Stimulated activated CD8-positive, alpha-beta memory T cell treated with anti-CD3 and anti-CD28 coated beads, Interleukin-12 subunit alpha, Interleukin-12 subunit beta, amount 100 ng/mL, for 4 hours (primary cell): ENCODE measurements at places on chromosomes 6 and 20.

- DNase-seq: no peak
Observed at GRCh38 chr20:64001607-64002011, 20.7 kb downstream of the PRPF6 start.

DNA sequence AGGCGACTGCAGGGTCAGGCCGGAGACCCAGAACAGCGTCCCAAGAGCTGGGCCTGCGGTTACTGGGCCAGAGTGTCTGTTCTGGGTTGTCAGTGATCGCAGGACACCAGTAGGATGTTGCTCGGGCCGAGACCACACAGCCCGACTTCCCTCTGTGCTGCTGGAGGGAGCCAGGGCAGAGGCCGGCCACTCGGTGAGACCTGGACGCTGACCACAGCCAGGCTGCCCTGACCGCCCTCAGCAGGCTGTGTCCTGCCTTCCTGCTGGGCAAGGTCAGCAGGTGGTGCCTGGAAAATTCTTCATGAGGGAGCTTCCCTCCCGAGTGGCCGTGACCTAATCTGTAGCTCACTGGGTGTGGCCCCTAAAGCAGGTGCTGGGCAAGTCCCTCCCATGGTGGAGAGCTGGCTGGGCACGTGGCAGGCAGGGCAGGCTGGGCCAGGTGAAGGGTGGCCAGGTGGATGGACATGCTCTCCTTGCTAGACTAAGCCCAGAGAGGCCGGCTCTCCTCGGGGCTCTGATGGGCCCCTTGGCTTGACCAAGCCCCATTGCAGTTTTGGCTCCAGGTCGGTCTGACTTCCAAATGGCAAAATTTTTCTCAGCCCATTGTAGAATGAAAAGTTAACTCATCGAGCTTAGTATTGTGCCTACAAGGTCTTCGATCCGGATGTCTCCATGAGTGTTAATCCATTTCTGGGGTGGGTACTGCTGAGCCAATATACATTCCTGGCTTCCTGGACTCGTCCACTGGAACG lies 1.9 kb downstream of the SLCO4A1 start:
- DNase-seq: no peak

DNA sequence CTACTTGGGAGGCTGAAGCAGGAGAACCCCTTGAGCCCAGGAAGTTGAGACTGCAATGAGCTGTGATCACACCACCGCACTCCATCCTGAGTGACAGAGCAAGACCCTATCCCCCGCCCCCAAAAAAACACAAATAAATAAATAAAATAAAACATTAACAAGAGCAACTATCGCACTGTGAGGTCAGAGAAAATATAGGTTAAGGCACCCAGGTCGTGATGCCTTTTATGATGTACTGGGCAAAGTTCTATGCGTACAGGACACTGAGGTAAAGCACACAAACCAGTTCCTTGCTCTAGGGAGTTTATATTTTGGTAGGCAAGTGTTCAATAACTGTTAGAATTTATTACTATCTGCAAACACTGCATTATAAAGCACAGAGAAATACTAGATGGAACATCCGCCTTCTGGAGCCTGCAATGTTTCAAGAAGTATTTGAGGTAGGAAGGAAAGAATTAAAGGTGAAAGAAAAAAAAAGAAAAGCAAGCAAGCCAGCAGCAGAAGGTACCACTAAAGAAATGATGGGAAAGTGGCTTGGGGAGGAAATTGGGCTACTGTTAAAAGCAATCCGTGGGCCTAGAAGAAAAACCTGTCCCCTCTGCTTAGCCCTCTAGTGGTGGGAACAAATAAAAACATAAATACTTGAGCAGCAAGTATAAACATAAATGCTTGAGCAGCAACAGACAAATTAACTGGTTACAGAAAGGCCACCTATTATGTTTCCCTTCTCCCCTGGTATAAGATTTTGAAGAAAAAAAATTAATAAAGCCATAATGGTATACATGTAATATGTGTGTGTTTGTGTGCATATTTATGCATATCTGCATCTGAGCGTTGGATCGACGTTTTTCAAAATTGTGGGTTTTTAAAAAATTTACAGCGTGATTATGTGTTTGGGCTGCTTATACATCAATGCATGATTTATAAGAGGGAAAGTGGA lies 128.0 kb downstream of the PHACTR1 start:
- no peak for DNase-seq

DNA sequence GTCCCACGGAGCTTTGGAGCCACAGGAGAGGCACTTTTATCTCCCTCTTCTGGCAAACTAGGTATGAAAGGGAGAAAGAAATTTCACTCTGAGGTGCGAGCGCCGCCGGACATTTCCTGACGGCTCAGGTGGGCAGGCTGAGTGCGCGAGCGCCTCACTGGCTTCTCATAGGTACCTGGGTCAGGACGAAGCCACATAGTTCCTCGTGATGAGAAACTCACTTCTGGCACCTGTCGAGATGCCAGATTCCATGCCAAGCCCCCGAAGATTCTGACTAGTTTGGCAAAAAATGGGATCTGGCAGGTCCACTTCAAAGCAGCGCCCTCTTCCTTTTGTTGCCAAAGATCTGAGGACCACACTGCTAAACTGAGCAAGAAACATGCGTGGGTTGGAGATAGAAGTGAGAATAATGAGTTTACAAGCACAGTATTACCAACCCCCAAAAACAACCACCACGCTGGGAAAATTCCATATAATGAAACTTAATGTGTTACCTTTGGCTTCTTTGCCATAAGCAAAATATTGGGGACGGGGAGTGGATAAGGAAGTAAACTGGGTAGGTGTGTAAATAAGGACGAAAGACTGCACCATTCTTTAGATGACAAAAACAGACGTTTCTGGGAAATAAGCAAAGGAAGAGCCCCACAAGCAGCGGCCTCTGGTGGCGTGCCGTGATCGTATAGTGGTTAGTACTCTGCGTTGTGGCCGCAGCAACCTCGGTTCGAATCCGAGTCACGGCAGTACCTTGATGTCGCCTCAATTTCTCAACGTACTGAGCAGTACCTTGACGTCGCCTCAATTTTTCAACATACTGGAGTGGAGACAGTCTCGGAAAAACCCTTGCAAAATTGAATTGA lies 89.8 kb upstream of the PRSS16 start:
- peak; percentile 59 for DNase-seq

DNA sequence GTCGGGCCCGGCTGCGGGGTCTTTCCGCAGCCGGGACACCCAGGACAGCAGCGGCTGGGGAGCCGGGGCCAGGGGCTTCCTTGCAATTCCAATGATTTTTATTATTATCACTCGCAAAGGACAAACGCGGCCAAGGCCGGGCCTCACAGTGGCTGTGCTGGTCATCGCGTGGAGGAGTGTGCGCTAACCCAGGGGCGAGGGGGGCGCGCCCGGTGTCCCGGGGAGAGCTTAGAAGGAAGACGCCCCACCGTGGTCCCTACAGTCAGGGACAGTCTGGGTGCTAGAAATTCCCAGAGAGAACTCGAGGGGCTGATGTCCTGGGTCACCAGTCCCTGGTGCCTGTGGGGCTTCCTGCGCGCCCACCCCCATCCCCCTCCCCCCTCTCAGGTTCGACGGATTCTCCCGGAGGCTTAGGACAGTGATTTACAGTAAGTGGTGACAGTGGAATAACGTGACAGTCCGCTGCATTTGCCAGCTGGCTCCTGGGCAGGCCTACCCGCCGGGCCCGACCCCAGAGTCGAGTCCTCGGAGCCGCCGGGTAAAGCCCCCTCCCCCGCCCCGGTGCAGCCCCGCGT lies 9.5 kb downstream of the FOXC1 start:
- no peak for DNase-seq

DNA sequence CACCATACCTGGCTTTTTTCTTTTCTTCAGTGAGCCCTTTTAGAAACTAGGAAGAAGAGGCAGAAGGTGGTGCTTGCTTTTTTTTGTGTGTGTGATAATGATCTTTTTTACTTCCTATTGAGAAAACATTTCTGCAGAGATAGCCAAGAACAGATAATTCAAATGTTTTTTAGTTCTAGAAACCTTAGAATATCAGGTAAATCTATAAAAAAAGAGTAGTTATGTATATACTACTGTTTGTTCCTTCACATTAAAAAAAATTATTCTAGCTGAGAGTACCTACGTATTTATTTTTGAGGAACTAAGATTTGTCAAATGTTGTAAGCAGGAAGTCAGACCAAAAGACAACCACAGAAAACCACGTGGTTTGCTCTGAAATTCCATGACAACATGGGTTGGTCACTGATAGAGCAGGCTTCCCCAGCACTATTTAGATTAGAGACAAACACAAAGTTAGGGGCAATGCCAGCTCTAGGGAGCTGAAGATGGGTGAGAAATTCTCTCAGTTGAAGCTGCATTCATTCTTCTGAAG lies 12.8 kb downstream of the STK4 start:
- no peak for DNase-seq

- DNase-seq: no peak
Observed at GRCh38 chr6:111727802-111728201, 122.1 kb upstream of the TRAF3IP2 start.

DNA sequence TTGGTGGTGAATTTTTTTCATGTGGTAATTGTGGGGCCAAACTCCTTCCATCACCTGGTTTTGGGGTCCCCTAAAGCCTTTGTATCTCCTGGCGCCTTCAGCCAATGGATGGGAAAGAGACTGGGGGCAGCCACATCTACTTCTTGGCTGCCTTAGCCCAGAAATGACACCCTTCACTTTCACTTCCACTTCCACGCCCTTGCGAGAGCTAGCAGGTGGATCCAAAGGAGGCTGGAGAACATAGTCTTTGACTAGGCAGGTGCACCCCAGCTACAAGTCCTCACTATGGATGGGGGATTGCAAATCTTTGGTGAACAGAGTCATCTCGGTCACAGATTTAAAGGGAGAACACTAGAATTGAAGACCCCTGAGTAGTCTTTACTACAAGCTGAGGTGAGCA lies 70.8 kb downstream of the NDUFAF5 start:
- no peak for DNase-seq

- no peak for DNase-seq
Observed at GRCh38 chr20:32153156-32153665, 43.7 kb downstream of the TM9SF4 start.

GRCh38 chr20:32282461-32282860 lies 5.0 kb downstream of the KIF3B start:
- no peak for DNase-seq

GRCh38 chr6:8940356-8940755 lies 505.0 kb upstream of the SLC35B3 start:
- DNase-seq: no peak
